ENCODE measurements at places on chromosomes 7 and 10.

DNA sequence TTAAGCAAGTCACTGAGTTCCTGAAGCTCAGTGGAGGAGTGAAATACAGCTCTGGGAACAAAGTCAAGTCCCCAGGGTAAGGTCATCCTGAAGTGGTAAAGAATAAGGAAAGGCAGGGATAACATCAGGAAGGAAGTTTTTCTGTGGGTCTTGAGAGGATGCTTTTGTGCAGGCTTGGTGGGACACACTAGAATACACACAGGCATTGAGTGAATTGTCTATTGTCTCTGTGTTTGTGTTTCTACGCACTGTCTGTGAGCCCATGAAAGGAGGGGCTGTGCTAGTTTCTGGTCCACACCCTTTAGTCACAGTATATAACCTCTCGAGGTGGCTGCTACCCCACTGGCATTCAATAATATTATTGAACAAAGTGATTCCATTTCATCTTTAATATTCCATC, 95.8 kb upstream of the ABCB5 start:
- DNase-seq: no peak

GRCh38 chr10:24900888-24901685, 51.3 kb downstream of the PRTFDC1 start:
- no peak for DNase-seq

DNA sequence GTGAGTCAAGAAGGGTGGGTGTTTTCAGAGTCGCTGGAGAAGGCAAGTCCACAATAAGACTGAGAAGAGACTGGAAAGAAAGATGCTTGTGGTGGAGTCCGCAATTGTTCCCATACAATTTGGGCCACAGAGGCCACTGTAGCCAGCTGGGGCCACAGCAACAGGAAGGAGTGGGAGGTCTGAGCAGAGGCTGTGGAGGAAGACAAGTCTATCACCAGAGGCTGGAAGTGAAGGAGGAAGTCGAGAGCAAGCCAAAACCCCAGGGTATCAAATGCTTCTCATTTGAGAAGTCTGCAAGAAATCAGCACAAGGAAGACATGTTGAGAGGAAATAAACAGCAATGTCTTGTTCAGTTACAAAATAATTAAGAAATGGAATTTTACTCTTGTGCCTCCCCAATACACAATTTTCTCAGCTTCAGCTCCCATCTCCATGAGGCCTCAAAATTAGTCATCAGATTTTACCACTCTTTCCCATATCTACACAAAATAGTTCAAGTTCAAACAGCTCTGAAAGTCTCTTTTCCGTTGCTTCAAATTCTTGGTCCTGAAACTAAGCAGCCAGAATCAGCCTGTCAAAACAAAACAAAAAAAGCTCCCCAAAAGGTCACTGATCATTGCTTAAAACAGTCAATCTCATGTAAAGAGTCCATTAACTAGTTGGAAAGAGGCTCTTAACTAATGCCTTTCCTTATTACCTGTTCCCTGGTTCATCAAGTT, 31.6 kb downstream of the SLC16A12 start:
- DNase-seq: no peak

- no peak for DNase-seq
Observed at GRCh38 chr10:102157224-102157623, 5.0 kb downstream of the NOLC1 start.

DNA sequence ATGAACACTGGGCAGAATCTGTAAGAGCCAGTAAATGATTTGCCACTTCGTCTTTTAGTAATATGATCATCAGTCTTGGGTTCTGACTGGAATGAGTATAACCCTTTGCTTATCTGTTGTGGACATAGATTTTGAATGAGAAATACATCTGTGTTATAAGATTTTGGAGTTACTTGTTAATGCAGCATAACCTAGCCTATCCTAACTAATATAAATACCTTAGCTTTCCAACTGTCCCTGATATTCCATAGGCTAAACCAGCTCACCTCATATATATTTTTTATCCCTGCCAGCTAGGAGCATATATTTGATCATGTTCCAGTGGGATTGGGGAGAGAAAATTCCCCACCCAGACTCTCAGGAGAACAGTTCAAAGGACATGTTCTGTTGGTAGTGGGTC, 15.1 kb downstream of the LRMDA start:
- no peak for DNase-seq

GRCh38 chr7:103148131-103148993, 537 bp downstream of the NAPEPLD start:
- DNase-seq: no peak

- peak; percentile 38 for DNase-seq
Observed at GRCh38 chr10:94402204-94402842, at the start of gene TBC1D12. Gene TBC1D12, plus strand, starts transcription at chr10:94402541. Its CDS starts 73 bp downstream, at chr10:94402614.

- no peak for DNase-seq
Observed at GRCh38 chr7:85154282-85154937, 32.4 kb downstream of the SEMA3D start.

DNA sequence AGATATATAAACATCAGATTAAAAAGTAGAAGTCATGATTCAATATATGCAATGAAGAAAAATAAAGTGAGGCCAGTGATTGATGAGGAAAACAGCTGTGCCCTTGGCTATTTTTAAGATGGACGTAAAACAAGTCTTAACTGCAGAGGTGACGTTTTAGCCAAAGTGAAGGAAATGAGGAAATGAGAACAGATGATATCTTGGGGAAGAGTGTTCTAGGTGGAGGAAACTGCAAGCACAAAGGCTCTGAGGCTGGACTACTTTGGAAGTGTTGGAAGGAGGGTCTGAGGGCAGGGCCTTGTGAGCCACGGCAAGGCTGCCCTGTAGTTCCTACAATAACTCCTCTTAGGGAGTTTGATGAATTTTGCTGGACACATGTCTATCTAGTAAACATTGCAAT, 140.5 kb upstream of the AKR1E2 start:
- no peak for DNase-seq

- no peak for DNase-seq
Observed at GRCh38 chr7:86784765-86785164, 141.1 kb downstream of the GRM3 start.

GRCh38 chr7:98105942-98106544, 619 bp upstream of the LMTK2 start:
- no peak for DNase-seq

GRCh38 chr7:46291601-46292150, 370.6 kb upstream of the IGFBP3 start:
- no peak for DNase-seq

DNA sequence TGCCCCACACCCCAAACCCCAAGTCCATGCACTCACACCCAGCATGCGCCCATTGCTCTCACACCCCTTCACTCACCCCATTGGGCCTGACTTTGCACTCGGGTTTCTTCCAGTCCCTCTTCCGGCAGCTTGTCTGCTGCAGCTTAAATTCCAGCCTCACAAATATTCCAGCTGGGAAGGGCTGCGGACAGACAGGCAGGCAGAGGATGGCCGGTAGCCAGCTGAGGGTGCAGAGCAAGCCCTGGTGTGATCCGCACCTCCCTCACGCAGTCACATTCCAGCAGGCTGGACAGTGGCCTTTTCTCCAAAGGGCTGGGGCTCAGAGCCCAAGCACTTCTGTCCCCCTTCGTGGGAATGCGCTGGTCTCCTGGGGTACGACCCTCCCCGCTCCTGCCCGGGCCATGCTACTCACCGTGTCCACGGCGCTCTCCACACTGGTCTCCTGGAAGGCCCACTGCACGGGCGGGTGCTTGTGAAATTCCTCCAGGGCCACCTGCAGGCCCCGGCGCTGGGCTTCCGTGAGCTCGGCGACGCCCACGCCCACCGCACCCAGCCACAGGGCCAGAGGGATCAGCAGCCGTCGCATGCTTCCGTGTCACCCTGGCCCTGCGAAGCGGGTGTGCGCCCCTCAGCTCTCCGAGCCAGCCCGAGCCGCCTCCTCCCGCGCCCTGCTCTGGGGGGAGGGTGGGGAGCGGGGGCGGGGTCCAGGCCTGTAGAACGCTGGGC, 1.2 kb downstream of the RARRES2 start:
- DNase-seq: no peak

GRCh38 chr7:115911465-115911864, 119.1 kb downstream of the TFEC start:
- DNase-seq: no peak

DNA sequence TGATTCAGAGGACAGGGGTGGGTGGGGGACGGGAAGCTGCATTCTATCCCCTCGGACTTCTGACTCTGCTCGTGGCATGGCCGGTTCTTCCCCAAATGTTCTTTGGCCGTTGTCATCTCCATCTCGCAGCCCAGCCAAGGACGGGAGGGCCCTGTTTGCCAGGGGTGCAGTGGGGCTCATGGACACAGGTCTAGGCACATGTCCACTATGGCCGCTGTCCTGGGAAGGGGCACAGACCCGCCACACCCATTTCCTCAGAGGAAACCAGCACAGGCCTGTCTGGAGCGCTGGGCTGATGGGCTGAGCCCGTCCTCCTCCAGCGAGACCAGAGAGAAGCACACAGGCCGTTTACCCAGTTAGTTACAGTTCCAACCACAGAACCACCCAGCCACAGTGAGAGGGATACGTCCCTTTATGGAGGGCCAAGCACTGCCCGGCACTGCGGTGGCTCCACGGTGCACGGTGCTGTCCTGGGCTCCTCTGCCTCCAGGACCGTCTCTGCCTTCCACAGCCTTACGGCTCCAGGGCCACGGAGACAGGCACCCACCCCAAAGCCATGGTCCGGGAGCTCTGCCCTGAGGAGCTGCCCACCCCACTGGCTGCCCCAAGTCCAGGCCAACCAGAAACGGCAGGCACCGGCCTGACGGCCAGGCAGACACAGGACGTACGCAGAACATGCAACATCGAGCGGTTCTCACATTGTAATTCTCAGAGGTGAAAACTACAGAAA, 20.2 kb downstream of the DPYSL4 start:
- no peak for DNase-seq

- no peak for DNase-seq
Observed at GRCh38 chr7:4612237-4612636, 69.9 kb upstream of the FOXK1 start.

GRCh38 chr7:53642361-53642760, 606.9 kb downstream of the POM121L12 start:
- no peak for DNase-seq

DNA sequence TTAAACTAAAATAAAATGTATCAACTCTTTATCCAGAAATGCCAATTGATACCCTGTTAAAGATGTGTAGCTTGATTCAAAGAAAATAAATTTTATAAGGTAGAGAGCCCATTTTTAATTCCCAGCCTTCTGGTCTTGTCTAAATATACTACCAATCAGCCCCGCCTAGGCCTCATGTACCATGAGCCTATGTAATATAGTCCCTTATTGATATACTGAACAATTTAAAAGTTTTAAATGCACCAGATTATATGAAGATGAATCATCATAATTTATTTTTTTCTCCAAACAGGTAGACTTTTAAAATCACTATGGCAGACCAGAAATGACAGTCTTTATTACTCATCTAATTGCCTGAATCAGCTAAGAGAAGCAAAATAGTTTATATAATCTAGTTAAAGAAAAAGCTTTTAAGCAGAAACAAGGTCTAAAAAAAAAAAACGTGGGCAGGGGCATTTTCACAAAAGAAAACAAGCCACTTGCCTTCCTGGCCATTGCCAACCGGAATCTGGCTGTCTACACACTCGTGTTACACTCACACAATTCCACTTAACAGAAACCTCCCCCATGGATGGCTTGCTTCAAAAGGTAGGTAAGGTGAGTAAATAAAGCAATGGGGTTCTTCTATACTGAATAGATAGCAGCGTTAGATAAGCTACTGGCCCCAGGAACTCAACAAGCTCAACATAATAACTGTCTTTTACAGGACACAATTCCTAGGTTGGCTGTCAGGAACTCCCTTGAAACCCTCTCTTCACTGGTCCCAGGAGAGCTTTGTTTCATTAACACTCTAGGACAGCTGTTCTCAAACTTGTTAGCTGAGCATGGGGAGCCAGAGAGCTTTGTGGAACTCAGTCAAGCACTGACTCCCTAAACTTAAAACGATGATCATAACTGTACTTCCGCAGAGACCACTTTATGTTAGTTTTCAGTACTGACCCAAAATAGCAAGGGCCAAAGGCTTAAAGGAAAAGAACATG, 37.2 kb downstream of the RAPGEF5 start:
- DNase-seq: no peak

DNA sequence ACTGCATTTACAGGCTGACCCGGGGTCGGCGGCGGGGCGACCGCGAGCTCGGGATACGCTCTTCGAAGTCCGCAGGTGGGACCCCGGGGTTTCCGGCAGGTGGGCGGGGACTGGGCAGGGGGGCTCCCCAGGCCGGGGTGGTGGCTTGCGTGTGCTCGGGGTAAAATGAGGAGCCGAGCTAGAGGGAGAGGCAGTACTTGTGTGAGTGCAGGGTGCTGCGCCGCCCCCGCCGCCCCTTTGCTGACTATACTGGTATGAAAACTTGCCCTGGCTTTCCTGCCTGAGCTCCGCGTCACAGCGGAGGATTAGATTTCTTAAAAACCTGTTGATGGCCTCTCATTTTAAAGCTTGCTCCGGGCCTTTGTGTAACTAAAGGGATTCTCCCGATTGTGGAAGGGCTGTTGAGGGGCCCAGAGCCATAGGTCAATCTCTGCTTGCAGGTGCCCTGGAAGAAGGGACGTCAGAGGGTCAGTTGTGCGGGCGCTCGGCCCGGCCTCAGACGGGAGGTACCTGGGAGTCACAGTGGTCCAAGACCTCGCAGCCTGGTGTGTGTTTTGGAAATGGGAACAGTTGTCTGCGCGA, 488 bp downstream of the ARMC10 start:
- peak; percentile 66 for DNase-seq

- no peak for DNase-seq
Observed at GRCh38 chr7:158596309-158596708, 8.7 kb upstream of the PTPRN2 start.

DNA sequence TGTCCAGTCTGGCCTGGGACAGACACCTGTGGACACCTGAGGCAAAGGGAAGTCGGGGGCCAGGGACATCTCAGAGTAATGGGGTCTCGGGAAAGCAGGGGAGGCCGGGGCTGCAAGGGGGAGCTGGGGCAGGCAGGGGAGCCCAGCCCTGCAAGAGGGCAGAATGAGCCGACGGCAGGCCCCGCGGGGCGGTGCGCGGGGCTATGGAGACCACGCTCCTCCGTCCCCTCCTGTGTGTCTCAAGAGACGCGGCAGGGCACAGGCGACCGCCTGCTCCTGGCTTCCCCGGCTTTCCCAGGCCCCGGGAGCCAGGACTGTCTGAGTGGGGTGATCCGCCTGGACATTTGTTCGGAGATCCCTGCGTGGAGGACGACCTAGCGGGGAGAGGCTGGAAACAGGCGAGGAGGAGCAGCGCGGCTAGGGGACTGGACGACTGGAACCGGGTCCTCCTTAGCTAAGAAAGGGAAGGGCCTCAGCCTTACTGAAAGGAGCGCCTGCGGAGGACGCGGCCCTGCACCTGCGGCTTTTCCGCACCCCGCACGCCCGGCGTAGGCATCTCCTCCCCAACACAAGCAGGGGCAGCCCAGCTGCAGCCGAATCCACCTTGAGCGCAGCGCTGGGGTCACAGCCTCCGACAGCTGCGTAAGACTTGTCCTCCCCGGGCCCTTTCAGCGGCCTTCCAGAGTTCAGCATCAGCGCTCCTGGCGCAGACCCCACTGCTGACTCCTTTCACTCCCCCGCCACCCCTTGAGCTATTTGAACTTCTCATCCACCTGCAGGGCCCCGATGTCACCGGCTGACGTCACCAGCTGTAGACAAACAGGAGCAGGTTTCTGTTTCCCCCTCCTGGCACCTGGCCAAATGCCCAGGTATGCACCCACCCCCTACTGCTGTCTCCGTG, 176.4 kb downstream of the ZNF248 start:
- no peak for DNase-seq

Measured in CD4-positive, alpha-beta T cell treated with Interleukin-1 beta for 1 hour (primary cell).